Anterior cingulate cortex (tissue), 58 donors: ENCODE measurements at places on chromosomes 16 and 17.

- DNase-seq, result no peak
These were observed 1.3 kb downstream of the HID1 start for GRCh38 chr17:74971069-74971841.

GRCh38 chr16:84532855-84533486 is 28.5 kb upstream of the MEAK7 start:
- DNase-seq, result no peak

- DNase-seq, result no peak
These were observed 33.3 kb downstream of the GINS2 start for GRCh38 chr16:85655216-85656129.

GRCh38 chr17:38879878-38880665 is 10.2 kb downstream of the LASP1 start:
- DNase-seq, result no peak

DNA sequence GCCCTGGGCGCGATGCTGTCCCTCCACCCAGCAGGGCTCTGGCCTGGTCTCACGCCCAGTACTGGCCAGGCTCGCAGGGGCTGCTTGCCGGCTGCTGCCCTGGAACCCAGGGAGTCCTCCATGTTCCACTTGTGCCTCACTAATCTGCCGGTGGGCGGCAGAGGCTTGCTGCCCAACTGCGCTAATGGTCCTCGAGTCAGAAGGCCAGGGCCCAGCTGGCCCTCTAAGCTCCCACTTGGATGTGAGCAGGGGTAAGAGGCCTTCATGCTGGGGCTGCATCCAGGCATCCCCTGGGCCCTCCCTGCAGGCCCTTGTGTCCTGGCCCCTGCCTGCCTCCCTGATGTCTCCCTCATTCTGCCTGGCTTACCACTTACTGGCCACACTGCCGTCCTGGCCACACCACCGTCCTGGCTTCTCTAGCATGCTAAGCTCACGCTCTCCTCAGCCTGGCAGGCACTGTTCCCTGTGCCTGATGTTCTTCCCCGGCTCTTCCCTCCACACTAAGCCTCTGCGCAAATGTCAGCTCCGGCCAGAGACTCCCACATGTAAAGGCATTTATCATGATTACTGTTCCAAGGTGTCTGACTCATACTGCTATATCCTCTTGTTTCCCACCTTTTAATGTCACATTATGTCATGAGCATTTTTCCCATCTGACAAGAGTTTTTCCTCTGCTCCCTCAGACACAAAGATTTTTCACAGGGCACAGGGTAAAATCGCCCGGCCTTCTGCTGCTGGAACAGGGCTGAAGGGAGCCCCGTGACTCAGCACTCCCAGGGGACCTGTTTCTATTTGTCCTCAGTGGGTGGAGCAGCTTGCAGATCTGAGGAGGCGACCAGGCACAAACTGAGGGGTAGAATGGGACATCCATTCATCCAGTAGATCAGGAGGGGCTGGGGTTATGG is 15.9 kb downstream of the B9D1 start:
- peak; percentile 29 for DNase-seq

DNA sequence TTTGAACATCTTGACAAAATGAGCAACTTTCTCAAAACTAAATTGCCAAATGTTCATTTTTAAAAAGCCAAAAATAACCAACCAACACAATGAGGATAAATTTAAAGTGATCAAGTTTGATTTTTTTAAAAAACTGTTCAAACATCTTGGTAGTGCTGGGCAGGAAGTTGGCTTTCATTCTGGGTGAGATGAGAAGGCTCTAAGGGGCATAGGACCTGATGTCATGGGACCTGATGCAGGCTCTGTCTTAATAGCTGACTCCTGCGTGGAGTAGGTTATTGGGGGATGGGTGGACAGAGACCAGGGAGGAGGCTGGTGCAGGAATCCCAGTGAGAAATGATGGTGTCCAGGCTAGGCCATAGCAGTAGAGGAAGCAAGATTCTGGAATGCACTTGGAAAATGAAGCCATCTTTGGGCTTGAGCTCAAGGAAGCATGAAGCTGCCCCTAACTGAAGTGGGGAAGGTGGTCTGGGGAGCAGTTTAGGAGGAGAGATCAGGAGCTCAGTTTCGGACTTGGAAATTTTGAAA is 20.4 kb downstream of the NLRC5 start:
- no peak for DNase-seq

DNA sequence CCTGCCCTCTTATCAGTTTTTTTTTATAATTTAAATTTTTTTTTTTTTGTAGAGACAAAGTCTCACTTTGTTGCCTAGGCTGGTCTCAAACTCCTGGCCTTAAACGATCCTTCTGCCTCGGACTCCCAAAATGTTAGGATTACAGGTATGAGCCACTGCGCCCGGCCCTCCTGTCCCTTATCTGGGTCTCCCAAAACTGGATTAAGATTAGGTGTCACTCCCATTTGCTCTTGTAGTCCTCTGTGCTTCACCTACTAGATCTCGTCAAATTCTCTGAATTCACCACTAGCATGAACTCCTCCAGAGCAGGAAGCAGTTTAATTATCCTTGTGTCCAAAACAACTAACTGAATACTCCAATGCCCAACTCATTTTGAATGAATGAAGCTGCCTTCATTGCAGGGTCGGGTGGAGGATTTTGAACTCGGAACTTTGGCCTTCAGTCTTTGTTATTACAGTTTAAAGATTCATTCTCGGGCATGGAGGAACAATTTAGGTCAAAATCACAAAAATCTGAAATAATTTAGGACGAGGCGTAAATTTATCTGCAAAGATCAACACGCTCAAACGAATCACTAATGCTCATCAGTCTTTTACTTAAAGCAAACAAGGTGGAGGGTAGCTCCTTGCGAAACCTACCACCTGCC is 802 bp upstream of the ATXN2L start:
- no peak for DNase-seq

- no peak for DNase-seq
These were observed 14.5 kb downstream of the MPO start for GRCh38 chr17:58265902-58266875.

DNA sequence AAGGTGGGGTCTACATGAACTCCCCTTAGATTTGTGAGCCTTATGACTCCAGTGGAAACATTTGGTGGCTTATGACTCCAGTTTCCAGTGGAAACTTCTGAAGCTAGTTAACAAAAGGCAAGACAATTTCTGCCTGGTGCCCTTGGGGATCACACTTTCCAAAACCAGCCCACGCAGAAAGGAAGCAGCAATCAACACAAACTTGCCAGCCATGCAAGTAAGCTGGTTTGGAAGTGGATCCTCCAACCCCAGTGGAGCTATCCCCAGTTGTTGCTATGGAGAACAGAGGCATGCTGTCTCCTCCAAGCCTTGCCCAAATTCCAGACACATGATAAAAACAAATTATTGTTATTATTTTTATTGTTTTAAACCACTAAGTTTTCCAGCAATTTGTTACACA is 130.9 kb downstream of the CDH11 start:
- no peak for DNase-seq

DNA sequence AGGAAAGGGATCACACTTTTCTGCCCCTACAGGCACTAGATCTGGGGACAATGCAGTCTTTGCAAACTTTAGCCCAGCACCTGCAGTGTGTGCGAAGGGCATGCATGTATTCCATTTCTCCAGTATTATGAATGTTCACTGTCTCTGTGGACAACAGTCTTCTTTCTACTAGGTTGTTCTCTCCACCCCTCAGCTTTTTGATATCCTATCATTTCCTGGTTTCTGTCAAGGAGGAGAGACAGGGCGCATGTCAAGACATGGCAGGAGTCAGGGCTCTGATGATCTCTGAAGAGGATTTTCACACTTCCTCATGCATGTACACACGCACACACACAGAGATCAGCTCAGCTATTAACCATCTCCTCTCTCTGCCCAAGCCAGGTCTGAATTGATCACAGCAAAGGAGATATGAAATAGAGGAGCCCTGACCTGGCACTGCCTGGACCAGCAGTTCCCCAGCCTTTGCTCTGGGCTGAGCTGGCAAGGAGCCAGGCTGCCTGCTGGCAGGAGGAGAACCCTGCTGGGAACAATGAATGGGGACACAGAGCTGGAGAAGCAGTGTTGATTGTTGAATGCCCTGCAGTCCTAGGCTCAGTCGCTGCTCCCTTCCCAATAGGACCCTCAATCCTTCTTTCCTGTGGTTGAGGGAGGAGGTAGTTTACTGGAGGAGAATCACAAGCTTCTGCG is 2.6 kb downstream of the GPR179 start:
- DNase-seq, result peak; percentile 82

- DNase-seq, result no peak
These were observed 54.7 kb downstream of the NXN start for GRCh38 chr17:924711-925475.

DNA sequence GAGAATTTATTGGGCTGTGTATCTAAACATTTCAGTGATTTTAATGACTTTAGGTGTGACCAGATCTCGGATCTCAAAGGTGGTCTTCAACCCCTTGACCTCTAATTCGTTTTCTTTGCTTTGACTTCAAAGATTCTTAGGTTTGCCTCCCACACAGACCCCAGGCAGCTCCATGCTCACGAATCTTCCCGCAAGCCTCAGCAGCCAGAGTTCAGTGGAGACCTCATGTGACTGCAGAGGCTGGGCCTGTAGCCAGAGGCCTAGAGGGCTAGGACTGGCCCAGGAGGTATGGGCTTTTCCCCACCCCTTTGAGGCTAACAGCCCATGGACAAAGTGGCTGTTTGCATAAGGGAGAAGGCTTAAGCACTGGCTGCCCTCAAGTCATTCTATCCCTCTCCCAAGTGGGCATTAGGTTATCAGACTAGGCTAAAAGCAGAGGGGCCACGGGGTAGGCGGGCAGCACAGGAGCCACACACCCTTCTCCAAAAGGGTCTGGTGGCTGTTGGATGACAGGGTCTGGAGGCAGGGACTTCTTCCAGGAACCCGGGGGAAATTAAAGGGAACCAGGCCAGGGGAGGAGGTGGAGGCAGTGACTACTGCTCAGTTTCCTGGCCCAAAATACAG is 3.0 kb downstream of the HIRIP3 start:
- no peak for DNase-seq

DNA sequence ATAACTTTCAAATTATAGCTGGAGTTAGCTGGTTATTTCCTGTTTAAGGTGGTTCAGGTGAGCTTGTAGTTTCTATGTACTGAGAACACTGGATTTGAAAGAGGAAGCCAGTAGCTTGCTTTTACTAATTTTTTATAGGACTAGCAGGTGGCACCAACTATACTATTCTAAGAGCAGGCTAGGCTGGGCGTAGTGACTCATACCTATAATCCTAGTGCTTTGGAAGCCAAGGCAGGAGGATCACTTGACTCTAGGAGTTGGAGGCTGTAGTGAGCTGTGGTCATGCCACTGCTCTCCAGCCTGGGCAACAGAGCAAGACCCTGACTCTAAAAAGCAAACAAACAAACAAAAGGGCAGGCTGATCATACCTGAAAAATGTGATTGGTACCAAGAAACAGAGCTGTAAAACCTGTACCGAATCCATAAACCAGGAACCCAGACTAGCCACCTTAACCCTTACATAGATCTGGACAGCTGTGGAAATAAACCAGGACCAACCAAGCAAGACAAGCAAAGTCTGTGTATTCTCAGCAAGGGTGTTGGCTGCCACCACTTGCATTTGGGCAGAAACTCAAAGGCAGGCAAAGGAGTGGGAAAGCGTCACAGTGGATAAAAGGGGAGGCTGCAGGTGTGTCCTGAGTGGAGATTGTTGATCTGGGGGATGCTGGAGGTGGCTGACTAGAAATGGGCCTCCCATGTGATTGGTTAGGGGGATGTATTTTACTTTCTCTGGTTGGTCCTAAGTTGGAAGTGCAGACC is 36.3 kb downstream of the SLC47A1 start:
- DNase-seq, result no peak

DNA sequence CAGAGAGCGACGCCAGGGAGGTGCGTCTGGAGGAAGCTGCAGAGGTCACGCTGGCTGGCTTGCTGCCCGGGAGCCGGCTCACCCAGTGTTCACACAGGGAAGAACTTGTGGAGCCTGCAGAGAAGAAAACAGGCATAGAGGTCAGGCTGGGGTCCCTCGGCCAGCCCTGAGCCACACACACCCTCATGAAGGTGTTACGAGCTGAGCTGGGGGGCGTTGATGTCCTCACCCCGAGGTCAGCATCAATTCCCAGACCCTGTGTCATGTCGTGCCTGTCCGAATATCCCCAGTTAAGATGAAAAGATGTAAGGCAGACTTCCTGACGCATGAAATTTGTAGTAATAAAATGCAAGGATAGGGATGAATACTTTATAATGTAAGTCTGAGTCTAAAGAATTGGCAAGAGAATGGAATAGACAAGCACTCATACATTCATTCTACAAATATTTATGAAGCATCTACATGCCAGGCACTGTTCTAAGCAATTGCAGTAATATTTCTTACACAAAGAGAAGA is 77.1 kb downstream of the USP31 start:
- peak; percentile 26 for DNase-seq

DNA sequence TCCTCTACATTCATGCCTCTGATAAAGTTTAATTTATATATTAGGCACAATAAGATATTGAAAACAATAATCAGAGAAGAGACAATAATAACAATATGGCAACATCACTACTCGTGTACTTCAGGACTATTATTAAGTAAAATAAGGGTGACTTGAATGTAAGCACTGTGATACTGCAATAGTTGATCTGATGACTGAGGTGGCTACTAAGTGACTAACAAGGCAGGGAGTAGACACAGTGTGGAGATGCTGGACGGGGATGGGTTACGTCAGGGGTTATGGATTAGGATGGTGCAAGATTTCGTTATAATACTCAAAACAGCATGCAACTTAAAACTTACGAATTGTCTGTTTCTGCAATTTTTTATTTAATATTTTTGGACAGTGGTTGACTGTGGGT is 32.5 kb downstream of the CYLD start:
- no peak for DNase-seq

DNA sequence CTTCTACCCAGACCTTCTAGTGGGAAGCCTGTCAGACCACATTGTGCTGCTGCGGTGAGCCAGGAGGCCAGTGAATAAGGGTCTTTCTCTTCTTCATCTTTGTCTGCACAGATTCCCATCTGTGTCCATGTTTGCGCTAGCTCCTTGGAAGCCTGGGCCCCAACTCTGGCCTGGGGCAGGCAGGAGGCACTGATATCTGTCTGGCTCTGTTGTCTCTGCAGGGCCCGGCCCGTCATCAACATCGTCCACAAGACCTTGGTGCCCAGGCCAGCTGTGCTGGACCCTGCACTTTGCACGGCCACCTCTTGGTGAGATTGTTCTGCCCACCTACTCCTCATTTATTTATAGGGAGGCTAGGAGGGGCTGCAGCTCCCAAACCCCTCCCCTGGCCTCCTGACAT is 18.3 kb downstream of the ITGA3 start:
- DNase-seq, result no peak

DNA sequence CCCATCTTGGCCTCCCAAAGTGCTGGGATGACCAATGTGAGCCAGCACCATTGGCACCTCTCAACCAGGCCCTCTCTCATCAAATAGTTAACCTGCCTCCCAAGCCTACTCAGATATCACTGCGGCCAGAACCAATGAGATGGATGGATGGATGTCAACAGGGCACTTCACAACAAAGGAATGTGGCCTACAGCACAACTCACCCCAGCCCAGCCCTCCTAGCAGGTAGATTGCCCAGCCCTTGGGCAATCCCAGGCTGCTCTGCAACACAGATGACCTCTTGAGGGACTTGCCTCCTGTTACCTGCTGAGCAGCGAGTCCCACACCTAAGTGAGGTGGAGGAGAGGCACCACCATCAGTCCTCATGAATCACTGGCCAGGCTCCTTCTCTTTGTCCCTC is 22.6 kb upstream of the KIFC3 start:
- no peak for DNase-seq

GRCh38 chr16:31127182-31127581 is 8.3 kb downstream of the PRSS8 start:
- no peak for DNase-seq
